ENCODE measurements at places on chromosomes 1 and 21.

GRCh38 chr1:60033066-60033465 is 40.5 kb downstream of the C1orf87 start:
- no peak for DNase-seq

GRCh38 chr1:118504221-118504644 is 319.2 kb upstream of the SPAG17 start:
- DNase-seq = peak; percentile 61

GRCh38 chr1:152042030-152042429 is 5.2 kb upstream of the S100A11 start:
- no peak for DNase-seq

DNA sequence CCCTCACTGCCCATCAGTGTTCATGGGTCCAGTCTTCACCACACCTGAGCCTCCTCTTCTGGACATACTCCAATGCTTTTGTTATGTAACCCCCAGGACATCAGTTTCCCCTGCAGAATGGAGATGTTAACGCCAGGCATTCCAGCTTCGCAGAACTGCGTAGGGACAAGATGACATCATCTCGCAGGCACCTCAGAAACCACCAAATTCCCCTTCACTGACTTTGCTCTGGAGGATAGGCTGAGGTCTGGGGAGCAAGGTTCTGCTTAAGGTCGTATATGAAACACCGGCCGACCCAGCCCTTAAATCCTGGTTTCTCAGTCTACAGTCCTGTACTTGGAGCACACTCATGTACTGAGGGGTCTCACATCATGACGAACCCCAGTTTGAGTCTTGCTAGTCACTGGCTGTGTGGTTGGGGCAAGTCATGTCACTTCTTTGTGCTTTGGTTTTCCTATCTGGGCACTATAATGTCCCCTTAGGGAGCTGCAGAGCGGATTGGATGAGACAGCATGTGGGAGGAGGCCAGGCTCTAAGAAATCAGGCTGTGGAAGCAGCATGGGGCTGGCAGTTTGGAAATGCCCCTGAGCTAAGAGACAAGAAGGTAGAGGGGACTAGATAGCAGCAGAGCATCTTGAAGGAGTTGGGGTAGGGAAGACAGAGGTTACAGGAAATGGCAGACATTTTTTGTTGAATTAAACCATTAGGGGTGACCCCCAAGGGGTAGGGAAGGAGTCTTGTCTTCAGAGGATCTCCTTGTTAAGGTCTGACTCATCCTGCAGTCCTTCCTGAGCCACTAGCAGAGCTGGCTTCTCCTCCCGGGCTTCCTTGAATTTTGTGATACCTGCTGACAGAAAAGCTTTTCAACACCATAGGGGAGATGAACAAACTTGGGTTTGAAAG is 138.3 kb downstream of the FOXD2 start:
- DNase-seq = peak; percentile 75

GRCh38 chr1:113265196-113265595 is 125.1 kb upstream of the MAGI3 start:
- no peak for DNase-seq

GRCh38 chr1:181525104-181525721 is 41.9 kb downstream of the CACNA1E start:
- DNase-seq = no peak

Data from endodermal cell (in vitro differentiated cells).